Stimulated activated CD4-positive, alpha-beta T cell treated with anti-CD3 and anti-CD28 coated beads, Interleukin-1b, Interleukin-23, amount 100 ng/mL, for 1 hour (primary cell): ENCODE measurements at places on chromosomes 13 and 19.

DNA sequence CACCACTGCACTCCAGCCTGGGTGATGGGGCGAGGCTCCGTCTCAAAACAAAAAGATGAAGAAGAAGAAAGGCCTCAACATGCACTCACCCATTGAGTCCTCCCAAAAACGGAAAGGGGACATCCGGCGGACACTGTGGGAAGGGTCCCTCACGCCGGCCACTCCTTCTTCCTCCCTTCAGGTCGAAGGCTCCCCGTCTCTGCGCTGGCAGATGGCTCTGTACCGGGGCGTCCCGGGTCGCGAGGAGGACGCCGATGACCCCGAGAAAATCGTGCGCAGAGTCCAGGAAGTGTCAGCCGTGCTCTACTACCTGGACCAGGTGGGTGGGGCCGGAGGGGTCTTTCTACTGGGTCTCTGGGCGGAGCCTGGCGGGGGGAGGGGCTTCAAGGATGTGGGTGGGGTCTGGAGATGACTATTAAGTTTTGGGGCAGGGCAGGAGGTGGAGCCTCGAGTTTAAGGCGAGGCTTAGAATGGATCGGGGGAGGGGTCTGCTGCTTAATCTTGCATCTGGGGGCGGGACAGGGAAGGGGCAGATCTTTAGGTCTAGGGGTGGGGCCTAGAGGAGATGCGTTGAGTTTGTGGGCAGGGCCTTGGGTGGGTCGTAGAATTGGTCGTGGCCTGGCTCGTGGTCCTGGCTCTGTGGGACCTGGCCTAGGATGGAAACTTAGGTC is 90.2 kb downstream of the MAP4K1 start:
- DNase-seq = no peak

GRCh38 chr19:42053037-42053935 is 16.7 kb downstream of the GRIK5 start:
- DNase-seq = no peak

DNA sequence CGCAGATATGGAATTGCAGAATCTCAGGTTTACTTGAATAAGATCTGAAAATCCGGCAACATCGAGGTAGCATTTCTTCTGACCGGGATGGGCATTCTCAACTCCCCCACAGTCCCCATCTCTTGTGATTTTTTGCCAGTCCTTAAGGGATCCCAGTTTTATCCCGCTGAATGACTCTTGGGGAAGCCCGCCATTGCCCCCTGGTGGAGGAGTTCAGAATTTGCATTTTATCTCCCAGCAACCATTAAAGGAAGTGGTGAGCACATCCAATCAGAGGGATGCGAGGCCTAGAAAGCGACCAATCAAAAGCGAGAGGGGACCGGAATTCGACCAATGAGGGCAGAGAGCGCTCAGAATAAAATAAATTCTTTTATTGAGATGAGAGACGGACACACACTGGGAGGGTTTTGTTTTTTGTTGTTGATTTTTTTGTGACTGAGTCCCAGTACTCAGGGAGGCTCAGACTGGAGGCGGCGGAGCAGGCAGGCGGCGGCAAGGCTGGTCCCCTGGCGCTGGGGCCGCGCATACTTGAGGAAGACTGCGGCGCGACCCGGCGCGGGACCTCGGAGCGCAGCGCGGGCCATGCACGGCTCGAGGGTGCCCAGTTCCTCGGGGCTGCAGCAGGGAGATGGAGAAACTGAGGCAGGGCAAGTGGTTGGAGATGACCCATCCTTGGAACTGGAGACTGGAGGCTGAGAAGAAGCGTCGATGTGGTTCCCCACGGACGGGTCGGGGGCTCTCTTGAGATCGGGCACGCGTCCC is 3.9 kb upstream of the TTC9B start:
- peak; percentile 34 for DNase-seq

- DNase-seq = no peak
Observed at GRCh38 chr19:5139583-5140325, 170.8 kb downstream of the KDM4B start.

- DNase-seq = no peak
Observed at GRCh38 chr13:36160297-36160696, 29.1 kb upstream of the DCLK1 start.

DNA sequence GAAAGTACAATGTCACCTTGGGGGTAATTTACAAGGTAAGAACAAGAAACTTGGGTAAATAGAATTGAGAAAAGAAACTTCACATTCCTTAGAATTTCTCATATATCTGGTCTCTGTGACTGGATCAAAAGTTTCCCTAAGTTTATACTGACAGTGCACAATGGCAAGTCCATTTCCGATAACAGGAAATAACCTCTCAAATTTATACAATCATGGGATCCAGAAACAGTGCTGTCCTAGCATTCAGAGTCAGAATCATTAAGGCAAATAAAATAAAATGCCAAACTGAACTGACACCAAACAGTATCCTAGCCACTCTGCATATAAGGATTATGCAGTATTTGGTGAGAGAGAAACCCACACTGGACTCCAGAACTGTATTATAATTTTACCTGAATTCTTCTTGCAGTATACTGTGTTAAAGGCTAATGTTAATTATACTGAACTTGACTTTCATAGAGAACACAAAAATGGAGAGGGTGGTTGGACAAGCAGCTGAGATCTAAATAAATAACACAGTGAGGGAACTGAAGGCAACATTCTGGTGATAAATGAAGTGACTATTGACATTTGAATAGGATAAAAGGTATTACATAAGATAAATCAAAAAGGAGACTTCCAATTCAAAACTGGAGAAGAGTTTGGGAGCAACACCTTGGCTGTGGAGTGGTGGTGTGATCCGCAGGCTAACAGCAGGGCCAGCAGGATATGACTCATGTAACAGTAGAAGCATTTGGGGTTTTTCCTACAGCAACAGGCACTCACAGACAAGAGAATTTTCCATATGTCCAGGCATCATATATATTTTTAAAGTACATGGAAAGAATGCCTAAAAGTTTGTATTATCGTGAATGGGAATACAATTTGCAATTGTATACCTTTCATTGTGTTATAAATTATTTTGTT is 932.5 kb upstream of the MIR17HG start:
- no peak for DNase-seq

GRCh38 chr13:100447831-100448230 is 140.8 kb downstream of the GGACT start:
- no peak for DNase-seq

DNA sequence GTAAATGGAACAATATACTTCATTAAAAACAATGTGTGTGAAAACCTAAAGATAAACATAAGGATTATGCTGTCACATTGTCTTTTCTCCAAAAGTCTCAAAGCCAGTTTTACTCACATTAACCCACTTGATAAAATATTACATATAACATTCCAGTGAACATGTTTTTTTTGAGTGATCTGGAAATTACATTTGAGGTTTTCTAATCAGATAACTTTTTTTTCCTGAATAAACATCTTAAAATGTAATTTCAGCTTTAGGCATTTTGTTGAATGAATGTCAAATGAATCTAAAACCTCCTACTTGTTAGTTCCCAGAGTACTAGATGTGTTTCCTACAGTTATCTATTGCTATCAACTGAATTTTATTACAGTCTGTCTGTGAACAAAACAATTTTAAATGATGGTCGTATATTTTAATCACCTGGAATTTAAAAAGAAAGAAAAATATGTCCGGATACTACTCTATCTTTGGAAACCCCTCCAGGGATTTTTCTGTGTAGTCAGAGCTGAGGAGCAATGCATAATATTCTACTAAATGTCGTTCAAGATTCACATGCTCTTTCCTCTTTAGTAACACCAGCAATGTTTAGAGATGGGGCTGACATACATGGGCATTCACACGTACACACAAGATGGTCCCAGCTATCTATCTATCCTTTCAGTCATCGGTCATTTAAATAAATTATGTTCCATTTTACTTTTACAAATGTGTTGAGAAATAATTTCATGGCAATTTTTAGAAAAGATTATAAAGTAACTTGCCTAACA is 283.9 kb downstream of the KLF12 start:
- no peak for DNase-seq

DNA sequence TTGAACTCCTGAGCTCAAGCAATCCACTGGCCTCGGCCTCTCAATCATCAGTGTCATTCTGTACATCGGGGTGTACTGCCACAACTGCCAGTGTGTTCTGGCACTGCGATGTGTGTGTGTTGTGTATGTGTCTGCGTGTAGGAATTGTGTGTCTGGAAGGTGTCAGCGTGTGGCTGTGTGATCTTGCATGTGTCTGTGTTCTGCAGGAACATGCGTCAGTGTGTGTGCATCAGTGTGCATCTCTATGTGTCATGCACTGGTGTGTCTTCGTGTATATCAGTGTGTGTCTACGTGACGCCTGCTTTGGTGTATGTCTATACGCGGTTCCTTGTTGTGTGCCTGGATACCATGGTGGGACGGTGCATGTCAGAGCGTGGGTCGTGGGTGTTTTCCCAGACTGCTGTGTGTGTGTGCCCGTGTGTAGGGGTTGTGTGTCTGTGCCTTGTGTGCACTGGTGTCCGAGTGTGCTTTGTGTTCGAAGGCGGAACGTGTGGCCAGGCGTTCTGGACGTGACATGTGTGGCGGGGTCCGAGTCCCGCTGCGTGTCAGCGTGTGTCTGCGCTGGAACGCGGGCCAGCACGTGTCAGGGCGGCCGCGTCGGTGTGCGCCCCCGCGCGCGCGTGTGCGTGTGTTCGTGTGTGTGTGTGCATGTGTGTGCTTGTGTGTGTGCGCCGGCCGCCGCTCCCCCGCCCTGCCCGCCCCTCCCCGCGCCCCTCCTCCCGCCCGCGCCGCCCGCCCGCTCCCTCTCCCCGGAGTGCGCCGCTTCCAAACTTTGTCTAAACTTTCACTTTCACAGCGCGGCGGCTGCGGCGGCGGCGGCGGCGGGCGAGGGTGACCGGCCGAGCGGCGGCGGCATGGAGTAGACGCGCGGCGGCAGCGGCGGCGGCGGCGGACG is at the start of gene NFIX:
TSS of gene NFIX (plus strand) at position 775 of the 895 bp plus-strand sequence. CDS start 363 bp downstream, outside the sequence.
- peak; percentile 18 for DNase-seq

DNA sequence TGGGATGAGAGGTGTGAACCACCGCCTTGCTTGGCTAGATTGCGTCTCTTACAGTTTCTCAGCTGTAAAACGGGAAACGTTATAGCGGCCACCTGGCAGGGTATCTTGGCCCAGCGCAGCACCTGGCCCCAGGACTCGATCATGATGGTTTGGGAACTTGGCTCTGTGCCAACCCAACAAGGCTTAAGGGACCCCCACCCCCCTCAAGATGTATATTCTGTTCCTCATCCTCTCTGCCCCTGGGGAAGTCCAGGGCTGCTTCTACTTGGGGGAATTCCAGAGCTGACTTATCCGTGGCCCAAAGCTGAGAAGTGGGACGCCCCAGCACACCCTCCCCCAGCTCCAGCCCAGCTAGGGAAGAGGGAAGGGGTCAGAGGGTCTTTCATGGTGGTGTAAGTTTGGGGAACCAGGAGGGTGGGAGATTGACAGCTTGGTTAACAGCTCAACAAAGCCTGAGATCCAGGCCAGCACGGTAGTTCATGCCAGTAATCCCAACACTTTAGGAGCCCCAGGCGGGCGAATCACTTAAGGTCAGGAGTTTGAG is 695 bp downstream of the ICAM1 start:
- no peak for DNase-seq
